ENCODE measurements at places on chromosomes 4 and X.

DNA sequence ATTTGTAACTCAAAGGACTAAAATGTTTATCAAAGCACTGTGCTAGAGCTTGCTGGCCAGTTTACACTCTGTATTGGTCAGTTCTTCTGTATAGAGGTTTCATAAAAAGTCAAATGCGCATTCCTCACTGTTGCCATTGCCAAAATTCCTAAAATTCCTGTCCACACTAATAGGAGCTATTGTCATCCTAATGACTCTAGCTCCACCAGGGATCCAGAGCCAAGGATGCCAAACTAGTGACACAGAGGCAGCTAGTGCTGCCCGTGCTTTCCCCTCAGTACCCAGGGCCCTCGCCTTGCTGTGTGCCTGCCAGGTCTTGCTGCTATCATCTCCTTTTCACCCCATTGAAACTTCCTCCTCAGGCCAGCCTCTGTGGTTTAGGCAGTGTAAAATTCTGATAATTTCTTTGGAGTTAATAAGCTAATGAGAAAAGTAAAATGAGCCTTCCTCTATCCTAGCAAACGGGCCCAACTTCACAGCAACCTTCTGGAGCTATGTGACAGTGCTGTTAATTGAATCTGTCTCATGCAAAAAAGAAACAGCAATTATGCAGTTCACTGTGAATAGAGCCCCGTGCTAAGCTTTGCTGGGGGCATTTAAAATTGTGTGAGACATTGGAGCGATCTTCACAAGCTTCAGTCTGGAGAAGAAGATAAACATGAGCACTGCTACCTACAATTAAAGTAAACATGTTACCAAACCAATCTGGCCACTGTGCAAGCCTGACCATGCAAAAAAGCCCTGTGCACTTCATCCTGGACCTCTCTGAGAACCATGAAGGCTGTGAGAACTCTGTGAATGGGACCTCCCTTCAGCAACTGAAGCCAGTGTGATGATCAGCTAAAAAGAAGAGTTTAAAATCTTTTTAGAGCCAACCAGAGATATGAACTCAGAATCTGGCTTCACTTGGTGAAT, 43.1 kb upstream of the FGF2 start:
- no peak for DNase-seq

DNA sequence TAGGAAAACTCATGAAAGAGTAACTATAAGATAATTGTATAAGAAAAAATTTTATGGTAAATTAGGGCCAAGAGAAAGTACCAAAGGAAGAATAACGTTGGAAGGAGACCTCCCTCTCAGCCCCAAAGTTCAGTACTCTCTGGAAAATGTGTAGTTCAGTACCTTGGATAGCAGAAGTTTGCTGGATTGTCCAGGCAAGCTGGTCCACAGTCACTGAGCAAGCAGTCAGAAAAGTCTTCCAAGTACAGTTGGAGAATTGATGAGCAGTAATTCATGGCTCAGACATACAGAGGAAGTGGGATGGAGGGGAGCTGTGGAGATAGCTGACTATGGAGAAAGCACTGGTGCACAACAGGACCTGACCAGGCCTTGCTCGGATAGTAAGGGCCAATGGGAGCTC, 598.2 kb upstream of the NDST4 start:
- DNase-seq, result no peak

DNA sequence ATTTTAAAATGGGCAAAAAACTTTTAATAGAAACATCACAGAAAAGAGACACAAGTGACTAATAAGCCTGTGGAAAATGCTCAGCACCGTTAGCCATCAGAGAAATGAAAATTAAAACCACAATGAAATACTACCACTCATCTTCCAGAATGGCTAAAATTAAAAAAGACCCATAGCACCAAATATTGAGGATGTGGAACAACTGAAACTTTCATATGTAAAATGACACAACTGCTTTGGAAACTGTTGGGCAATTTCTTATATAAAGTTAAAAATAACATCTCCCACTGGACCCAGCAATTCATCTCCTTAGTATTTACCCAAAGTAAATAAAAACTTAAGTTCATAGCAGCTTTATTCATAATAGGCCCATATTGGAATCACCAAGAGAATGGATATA, 94.2 kb downstream of the TENM3 start:
- DNase-seq, result no peak

- DNase-seq, result no peak
Observed at GRCh38 chrX:81195259-81195658, 6.5 kb downstream of the HMGN5 start.

- no peak for DNase-seq
Observed at GRCh38 chrX:103806862-103807474, 25.1 kb downstream of the RAB9B start.

DNA sequence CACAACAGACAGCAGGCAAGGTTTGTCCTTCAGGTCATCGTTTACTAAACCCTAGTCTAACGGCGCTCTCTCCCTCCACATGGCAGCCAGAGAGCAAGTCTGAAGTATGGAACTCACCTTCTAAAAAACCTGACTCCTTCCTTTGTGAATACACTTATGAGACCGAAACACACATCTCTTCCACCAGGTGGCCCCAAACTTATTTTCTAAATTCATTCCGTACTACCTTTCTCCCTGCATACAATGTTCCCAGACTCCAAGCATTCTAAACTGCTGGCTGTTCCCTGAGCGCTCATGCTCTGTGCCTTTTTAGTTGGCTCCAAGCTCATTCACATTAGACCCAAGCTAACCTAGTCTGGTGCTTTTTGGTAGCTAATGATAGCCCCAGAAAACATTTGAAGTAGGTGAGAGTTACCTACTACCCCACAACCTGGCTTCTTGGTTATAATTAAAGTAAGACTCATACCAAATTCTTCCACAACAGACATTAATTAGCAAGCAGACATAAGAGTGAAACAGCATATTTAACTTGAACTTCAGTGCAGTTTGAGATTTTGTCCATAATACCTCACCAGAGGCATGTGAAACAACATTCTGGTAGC, 67.6 kb upstream of the DCLK2 start:
- no peak for DNase-seq

GRCh38 chr4:56372774-56373173, 14.5 kb downstream of the AASDH start:
- no peak for DNase-seq

DNA sequence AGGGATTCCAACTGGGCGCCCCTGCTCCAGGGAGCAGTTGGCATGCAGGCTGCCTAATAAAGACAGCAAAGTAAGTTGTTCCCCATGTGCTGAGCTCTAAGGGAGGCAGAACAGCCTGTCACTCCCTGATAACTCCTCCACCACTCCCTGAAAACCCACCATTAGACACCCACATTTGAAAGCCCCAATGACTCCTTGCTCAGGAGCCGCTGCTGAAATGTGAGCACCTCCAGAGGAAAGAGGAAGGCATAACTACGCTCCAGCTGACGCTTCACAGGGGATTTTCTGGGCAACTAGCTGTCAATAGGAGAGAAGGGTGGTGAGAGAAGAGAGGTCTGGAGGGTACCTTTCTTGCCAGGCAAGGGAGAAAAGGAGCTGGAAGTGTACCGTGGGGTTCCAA, 62.5 kb downstream of the NPY1R start:
- no peak for DNase-seq

GRCh38 chr4:108149588-108150380, 18.9 kb downstream of the LEF1 start:
- no peak for DNase-seq

- DNase-seq, result no peak
Observed at GRCh38 chr4:139935911-139936310, 218.1 kb downstream of the MAML3 start.

- no peak for DNase-seq
Observed at GRCh38 chrX:18985186-18985435, 1.2 kb upstream of the PHKA2 start.
